ENCODE measurements at places on chromosomes 7 and 10. TPM values are rescaled to one million over a fixed set of nuclear protein-coding genes. Genes with fewer than 3 reads are reported as not detected.

The CCDC172 gene
- total RNA-seq, result not detected

The ZNF488 gene
- 0.12 TPM for total RNA-seq

The SFTPA1 gene
- total RNA-seq, result not detected

The SMKR1 gene
- 2.3 TPM for total RNA-seq

The LOXL4 gene
- total RNA-seq, result not detected

The SPOCK2 gene
- total RNA-seq, result 51.9 TPM

The TES gene
- total RNA-seq, result 98.5 TPM

The TUBB8 gene
- not detected for total RNA-seq

The ZEB1 gene
- 48.9 TPM for total RNA-seq

The ACBD7 gene
- 1.9 TPM for total RNA-seq

The ENO4 gene
- not detected for total RNA-seq

The ZNF727 gene
- total RNA-seq, result not detected

The PDGFA gene
- total RNA-seq, result 2.3 TPM

The ARHGAP19 gene
- total RNA-seq, result 48.3 TPM

The GPER1 gene
- total RNA-seq, result not detected

All from activated CD8-positive, alpha-beta memory T cell treated with anti-CD3 and anti-CD28 coated beads, Interleukin-2, amount 10 ng/mL, durations not matched to agents 7 days and 5 days (primary cell).